Activated CD4-positive, alpha-beta T cell treated with anti-CD3 and anti-CD28 coated beads for 48 hours (primary cell): ENCODE measurements at places on chromosomes 3 and 15.
A peak's percentile ranks its signal among the peaks of the same experiment; 100 is the strongest.

- DNase-seq: no peak
Observed at GRCh38 chr15:68598171-68599152, 19.7 kb downstream of the CORO2B start.

GRCh38 chr3:153055779-153056178 is 106.2 kb upstream of the RAP2B start:
- no peak for DNase-seq

- no peak for DNase-seq
Observed at GRCh38 chr3:144590854-144591253, 619.2 kb downstream of the DIPK2A start.

- no peak for DNase-seq
Observed at GRCh38 chr15:42919308-42919707, 1.3 kb downstream of the TTBK2 start.

DNA sequence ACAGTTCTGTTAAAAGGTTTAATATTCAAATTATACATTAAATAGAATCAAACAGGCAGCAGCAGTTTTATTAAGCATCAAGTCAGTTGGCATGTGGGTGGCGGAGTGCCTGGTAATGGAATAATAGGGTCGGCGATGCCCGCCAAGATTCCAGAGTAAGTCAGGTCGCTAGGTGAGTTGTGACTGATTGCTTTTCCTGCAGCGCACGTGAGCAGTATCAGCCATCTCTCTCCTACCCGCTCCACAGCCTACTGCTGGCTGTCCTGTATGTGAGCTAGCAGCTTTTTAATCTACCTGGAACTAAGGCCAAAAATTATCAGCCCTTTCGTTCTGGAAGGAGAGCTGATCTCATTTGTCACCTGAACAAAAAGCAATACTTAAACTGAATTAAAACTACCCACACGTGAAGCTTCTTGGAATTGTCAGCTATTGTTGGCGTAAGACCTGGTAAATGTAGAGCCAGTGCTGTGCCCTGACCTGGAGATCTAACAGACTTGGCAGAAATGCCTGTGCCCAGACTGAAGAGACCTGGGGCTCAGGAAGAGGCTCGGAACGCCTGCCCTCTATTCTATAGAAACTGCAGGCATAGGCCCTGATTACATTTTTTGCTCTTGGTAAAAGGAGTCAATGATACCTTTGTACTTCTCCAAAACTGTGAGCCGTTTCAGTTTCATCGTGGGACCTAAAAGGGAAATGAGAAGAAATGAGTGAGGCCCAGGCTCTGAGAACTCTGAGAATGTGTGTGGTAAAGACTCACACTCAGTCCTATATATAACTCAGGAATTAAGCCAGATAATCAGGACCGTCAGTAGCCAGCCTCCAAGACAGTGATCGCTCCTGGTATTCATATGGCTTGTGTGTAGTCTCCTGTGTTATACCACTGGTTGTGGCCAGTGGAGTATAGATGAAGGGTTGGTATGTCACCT is 21.9 kb downstream of the IDH3A start:
- no peak for DNase-seq

- no peak for DNase-seq
Observed at GRCh38 chr3:178513546-178514380, 22.5 kb upstream of the KCNMB2 start.

DNA sequence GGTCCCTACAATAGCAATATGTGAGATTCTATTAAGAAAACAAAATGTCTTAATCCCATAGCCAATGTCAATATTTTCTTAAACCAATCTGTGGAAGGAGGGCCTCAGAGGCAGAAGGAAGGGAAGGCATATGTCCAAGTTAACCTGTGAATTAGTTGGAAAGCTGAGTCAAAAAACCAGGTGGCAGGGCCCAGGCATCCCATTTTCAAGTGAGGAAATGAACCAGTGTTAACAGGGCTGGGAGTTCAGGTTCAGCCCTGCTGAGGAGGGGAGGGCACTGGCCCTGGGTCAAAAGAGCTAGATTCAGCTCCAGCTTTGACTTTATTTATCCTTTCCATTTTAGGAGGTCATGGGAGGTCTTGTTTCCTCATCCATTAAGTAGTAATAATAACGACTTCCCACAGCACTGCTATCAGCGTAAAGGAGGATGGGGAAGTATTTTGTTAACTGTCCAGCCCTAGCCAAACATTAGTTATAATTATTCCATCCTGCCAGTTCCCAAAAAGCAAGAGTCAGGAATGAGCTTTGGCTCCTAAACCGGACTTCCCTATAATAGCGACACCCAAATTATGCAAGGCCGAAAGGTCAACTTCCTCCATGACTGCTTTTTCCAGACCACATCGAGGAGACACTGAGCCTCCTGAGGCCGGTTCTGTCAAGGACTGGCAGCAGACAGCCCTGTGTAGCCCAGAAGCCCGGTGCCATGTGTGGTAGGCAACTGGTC is 3.2 kb downstream of the MASP1 start:
- DNase-seq: no peak

- peak; percentile 76 for DNase-seq
Observed at GRCh38 chr3:72347819-72348319, 500.4 kb downstream of the SHQ1 start.

GRCh38 chr15:72358121-72358520 is 17.7 kb downstream of the HEXA start:
- no peak for DNase-seq

DNA sequence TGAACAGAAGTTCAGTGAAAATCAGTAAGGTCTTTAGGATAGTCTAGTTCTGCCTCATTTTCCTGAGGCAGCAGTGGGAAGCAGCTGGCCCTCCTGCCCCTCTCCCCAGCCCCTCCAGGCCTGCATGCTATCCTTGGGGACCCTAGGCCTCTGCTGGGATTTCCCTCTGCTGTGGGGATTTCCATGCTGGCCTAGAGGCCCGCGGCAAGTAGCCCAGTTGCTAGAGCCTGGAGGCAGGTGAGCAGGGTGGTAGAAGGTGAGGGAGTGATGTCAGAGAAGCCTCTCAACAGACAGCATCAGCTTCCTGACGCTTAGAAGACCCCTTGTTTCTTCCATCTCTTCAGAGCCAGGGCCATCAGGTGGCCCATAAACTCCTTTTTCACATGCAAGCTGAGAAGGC is 305.8 kb upstream of the THBS1 start:
- DNase-seq: no peak

GRCh38 chr3:10263646-10264363 is 15.5 kb downstream of the TATDN2 start:
- peak; percentile 82 for DNase-seq

DNA sequence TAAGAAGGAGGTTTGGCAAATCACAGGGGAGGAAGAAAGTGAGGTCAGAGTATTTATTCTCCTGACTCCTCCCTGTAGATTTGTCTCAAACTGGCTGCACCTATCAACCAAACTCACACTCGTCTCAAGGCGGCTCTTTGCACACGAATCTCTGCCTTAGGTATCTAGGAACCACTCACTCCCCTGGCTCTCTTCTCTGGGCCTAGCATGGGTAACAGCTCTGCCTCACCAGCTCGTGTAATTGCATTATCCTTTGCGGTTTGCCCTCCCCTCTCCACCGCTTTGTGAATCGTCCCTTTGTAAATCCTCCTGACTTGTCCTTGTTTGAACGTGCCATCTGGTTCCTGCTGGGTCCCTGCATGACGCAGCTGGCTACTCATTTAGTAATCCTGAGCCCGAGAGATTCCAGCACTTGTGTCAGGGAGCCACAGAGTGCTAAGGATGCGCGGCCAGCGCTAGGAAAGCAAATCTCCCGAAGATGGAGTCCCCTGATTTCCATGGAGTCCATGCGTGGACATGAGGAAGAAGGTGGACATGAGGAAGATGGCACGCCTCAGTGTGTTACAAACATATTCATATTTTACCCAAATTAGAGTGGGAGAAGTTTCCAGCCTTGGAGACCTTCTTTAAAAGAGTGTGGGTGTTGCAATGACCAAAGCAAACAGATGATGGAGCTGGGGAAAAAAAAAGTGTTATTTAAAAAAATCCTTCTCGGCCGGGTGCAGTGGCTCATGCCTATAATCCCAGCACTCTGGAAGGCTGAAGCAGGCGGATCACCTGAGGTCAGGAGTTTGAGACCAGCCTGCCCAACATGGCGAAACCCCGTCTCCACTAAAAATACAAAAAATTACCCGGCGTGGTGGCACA is 26.7 kb downstream of the NRROS start:
- DNase-seq: no peak

DNA sequence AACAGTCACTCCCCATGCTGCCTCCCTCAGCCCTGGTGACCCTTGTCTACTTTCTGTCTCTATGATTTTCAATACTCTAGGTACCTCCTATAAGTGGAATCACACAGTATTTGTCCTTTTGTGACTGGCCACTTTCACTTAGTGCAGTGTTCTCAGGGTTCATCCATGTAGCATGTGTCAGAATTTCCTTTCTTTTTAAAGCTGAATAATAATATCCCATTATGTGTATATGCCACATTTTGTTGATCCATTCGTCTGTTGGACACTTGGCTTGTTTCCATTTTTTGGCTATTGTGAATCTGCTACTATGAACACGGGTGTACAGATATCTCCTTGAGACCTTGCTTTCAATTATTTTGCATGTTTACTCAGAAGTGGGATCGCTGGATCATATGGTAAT is 34.1 kb downstream of the PML start:
- DNase-seq: no peak

DNA sequence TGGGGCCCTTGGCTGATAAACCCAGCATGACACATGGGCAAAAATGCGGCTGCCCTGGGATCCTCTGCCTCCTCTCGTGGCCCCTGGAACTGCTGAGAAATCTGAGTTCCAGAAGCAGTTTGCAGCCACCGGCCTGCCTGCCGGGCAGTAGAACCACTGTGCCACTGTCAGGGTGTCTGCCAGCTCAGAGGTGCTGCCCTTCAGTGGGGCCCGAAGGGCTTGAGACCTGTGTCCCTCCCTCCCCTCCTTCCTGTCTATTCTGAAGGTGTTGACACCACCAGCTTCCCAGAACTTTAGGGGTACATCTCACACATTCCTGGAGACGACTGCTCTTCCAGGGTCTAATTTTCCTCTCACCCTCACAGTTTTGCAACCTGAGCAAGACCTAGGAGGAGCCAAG is 88.2 kb upstream of the POMGNT2 start:
- DNase-seq: no peak

GRCh38 chr3:55735976-55736375 is 248.9 kb upstream of the WNT5A start:
- DNase-seq: no peak

GRCh38 chr3:169264711-169265110 is 398.8 kb downstream of the MECOM start:
- no peak for DNase-seq

GRCh38 chr3:187952849-187953248 is 201.1 kb upstream of the LPP start:
- DNase-seq: no peak

DNA sequence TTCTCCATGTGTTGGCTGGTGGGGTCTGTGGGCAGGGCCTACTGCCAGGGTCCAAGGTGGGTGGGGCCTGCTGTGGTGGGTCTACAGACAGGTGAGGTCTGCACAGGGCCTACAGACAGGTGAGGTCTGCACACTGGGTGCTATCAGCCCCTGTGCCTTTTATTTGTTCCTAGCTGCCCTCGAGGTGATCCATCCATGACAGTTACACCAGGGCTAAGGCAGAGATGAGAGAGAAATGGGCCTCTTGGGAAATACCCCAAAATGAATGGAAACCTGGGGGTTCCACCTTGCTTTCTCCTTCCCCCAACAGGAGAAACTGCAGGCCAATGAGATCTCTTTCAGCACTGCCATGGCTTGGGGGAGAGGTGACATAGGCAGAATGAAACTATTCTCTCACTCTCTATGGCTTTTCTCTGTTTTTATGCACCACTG is 36.4 kb downstream of the CFAP100 start:
- no peak for DNase-seq

DNA sequence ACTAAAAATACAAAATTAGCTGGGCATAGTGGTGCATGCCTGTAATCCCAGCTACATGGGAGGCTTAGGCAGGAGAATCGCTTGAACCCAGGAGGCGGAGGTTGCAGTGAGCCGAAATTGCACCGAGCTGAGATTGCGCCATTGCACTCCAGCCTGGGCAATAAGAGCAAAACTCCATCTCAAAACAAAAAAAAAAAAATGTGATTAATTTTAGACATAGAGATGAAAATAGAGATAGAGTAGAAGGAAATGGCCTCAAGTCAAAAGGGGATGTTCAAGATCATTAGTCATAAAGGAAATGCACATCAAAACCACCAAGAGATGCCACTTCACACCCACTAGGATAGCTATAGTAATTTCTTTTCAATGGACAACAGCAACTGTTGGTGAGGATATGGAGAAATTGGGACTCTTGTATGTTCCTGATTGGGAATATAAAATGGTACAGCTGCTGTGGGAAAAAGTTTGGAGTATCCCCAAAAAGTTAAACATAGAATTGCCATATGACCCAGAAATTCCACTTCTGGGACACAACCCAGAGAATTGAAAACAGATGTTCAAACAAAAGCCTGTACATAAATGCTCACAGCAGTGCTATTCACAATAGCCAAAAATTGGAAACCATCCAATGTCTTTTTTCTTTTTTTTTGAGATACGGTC is 55.4 kb downstream of the ABHD2 start:
- no peak for DNase-seq

DNA sequence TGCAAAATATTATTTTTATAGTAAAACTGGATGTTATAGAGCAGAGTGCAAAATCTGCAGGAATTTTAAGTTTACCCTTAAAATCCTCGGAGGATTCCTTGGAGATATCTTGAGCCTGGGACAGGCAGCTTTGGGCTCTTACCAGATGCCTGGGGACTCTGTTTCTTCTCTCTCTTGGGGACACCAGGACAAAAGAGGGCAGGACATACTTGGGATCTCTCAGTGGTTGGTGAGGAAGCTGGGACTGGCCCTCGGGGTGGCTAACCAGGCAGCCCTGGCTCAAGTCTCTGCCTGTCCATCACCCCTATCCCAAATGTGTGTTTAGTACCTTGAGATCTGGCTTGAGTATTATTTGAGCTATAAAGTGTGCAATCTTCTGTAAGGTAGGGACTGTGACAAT is 38.6 kb downstream of the TKT start:
- no peak for DNase-seq

GRCh38 chr3:73341272-73341935 is 279.9 kb downstream of the EBLN2 start:
- no peak for DNase-seq

GRCh38 chr15:32993285-32993684 is 201.2 kb downstream of the FMN1 start:
- DNase-seq: no peak

GRCh38 chr3:131540143-131540542 is 37.4 kb upstream of the MRPL3 start:
- DNase-seq: no peak

GRCh38 chr3:128491941-128492670 is 895 bp downstream of the GATA2 start:
- peak; percentile 35 for DNase-seq
